HFFc6 (cell line): ENCODE measurements at places on chromosomes 12 and 14.

GRCh38 chr12:98514982-98515286 is 456 bp upstream of the TMPO start:
- DNase-seq = no peak

GRCh38 chr12:113875691-113876090 is 90.4 kb downstream of the RBM19 start:
- DNase-seq = peak; percentile 21

- DNase-seq = peak; percentile 37
Observed at GRCh38 chr14:50666772-50667683, 1.1 kb downstream of the SAV1 start.

DNA sequence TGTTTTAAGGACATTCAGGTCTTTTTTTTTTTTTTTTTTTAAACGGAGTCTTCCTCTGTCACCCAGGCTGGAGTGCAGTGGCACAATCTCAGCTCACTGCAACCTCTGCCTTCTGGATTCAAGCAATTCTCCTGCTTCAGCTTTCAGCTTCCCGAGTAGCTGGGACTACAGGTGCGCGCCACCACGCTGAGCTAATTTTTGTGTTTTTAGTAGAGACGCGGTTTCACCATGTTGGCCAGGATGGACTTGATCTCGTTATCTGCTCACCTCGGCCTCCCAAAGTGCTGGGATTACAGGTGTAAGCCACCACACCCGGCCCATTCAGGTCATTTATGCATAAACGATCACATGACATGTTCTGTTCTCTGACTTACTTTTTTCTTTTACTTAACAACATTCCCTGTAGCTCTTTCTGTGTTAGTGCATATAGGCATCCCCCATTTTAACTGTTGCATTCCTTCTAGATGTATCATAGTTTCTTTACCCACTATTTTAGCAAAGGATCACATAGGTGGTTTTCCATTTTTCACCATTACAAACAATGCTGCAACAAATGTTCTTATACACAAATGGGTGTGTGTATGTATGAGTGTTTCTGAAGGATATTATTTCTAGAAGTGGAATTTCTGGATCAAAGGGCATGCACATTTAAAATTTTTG is 74.2 kb downstream of the ARF6 start:
- DNase-seq = no peak

DNA sequence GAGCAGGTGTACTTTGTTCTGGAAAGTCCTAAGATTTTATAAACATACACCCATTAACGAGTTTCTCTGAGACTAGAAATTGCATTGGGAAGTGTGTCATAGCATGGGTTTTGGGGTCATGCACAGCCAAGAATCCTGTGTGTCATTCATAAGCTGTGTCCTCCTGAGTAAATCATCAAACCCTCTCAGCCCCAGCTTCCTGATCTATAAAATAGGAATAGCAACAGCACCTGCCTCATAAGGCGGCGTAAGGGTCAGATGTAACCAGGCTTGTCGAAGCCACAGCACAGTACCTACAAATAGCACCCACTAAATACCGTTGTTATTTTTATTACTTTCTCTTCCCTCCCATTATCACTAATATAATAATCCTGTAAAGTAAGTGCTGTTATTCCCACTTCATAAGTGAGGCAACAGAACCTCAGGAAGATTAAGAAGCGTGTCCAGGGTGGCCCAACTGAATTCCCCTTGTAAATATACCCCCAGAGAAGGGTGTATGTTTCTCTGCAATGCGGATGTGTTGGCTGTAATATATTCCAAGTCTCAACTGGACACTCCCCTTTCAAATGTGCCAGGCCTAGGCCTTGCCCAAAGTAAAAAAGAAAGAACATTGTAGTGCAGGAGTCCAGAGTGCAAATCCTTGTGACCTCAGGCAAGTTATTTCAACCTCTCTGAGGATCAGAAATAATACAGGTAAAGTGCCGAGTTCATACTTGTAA is 188.3 kb upstream of the BCL2L14 start:
- DNase-seq = no peak

DNA sequence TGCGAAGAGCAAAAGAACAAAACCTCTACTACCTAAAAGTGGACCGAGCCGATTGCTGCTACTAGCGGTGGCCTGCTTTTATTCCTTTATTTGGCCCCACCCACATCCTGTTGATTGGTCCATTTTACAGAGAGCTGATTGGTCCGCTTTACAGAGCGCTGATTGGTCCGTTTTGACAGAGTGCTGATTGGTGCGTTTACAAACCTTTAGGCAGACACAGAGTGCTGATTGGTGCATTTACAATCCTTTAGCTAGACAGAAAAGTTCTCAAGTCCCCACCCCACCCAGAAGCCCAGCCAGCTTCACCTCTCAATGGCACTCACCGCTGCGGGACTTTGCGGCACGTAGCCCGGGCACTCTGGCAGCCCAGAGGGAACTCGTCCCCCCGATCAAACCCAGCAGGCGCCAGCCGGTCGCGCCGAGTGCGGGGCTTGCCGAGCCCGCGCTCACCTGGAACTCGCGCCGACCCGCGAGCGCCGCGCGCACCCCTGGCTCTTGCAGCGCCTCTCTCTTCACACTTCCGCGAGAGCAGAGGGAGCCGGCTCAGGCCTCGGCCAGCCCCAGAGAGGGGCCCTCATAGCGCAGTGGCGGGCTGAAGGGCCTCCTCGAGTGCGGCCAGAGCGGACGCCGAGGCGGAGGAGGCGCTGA is 8.7 kb upstream of the FGD4 start:
- no peak for DNase-seq

GRCh38 chr14:55054098-55054497 is 2.7 kb downstream of the MAPK1IP1L start:
- no peak for DNase-seq

DNA sequence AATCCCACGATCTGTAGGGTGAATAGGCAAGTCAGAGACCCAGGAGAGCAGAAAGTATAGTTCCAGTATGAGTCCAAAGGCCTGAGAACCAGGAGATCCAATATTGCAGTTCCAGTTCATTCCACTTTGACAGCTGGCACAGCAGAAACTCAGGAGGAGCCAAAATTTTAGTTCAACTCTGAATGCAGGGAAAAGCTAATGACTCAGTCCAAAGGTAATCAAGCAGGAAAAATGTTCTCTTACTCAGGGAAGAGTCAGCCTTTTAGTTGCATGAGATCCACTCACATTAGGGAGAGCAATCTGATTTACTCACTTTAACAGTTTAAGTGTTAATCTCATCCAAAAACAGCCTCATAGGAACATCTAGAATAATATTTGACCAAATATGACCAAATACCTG is 130.2 kb upstream of the LRFN5 start:
- DNase-seq = no peak

- DNase-seq = no peak
Observed at GRCh38 chr12:56346675-56347074, 8.0 kb downstream of the IL23A start.
